ENCODE measurements at places on chromosomes 5 and 9.

DNA sequence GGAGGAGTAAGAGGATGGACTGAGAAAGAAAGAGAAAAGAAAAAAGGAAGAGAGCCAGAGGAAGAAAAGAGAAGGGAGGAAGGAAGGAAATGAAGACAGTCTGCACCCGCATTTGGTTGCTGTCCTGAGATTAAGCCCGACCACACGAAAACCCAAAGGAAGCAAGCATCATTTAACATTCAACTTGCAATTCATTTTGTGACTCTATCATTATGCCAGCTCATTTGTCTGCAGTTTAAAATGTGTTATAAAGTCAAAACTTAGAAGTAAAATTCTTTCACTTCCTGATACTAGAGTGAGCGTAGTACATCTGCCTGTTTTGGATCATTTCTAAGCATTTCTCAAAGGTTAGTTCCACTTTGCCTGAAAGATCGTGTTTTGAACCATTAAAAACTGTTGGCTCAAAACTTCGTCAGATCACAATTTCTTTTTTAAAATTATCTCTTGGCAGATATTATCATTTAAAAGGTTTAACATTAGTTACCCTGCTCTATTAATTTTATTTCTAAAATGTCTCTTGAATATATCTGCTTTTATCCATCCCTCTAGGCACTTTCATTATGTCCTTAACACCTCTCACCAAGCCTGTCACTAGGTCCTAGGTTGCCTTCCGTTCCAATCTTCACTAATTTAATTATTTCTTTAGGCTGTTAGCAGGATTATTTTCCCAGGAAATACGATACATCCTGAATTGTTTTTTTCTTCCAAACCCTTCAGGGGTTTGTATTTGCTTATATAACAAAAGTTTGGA is 240.9 kb downstream of the TLE4 start:
- peak; percentile 55 for DNase-seq
- H3K36me3 ChIP-seq: no peaks in the 10 kb centered on the region
- no peaks in the 10 kb centered on the region for H3K27me3 ChIP-seq
- H3K4me1 ChIP-seq: peaks cover 3% of the 10 kb centered on the region
- H3K4me3 ChIP-seq: no peak overlapping the region
- H3K27ac ChIP-seq: no peak overlapping the region

GRCh38 chr9:74645007-74645639 is 148.0 kb downstream of the RORB start:
- H3K27me3 ChIP-seq: no peaks in the 10 kb centered on the region
- H3K27ac ChIP-seq: no peak overlapping the region
- H3K36me3 ChIP-seq: no peaks in the 10 kb centered on the region
- no peak overlapping the region for H3K4me3 ChIP-seq
- DNase-seq: no peak
- H3K4me1 ChIP-seq: no peaks in the 10 kb centered on the region

GRCh38 chr5:31611002-31611401 is 27.9 kb upstream of the PDZD2 start:
- no peaks in the 10 kb centered on the region for H3K27me3 ChIP-seq
- no peak for DNase-seq
- H3K4me3 ChIP-seq: no peak overlapping the region
- H3K27ac ChIP-seq: no peak overlapping the region
- H3K4me1 ChIP-seq: no peaks in the 10 kb centered on the region

- DNase-seq: no peak
- no peak overlapping the region for H3K27ac ChIP-seq
- H3K27me3 ChIP-seq: no peaks in the 10 kb centered on the region
- peaks cover 6% of the 10 kb centered on the region for H3K4me1 ChIP-seq
These were observed 11.4 kb downstream of the MTAP start for GRCh38 chr9:21813575-21814473.

GRCh38 chr9:122314165-122314564 is 49.5 kb downstream of the MRRF start:
- H3K27me3 ChIP-seq: no peaks in the 10 kb centered on the region
- no peak overlapping the region for H3K4me3 ChIP-seq
- peaks cover 20% of the 10 kb centered on the region for H3K36me3 ChIP-seq
- H3K27ac ChIP-seq: no peak overlapping the region
- H3K4me1 ChIP-seq: no peaks in the 10 kb centered on the region
- DNase-seq: no peak

GRCh38 chr9:112831969-112832368 is 58.7 kb downstream of the SLC46A2 start:
- H3K4me3 ChIP-seq: no peak overlapping the region
- no peaks in the 10 kb centered on the region for H3K27me3 ChIP-seq
- H3K4me1 ChIP-seq: no peaks in the 10 kb centered on the region

- peaks cover 21% of the 10 kb centered on the region for H3K4me1 ChIP-seq
- H3K4me3 ChIP-seq: peak within 1 kb of the TSS; percentile 65
- DNase-seq: no peak
- no peak within 1 kb of the TSS for H3K27ac ChIP-seq
These were observed at the start of gene PIP5KL1 for GRCh38 chr9:127930231-127931091. TSS of gene PIP5KL1 (minus strand) at chr9:127930777. CDS start at chr9:127930752, 25 bp downstream.

GRCh38 chr9:84991514-84991870 is 322.0 kb downstream of the NTRK2 start:
- no peak for DNase-seq
- no peaks in the 10 kb centered on the region for H3K4me1 ChIP-seq
- no peak overlapping the region for H3K27ac ChIP-seq
- H3K36me3 ChIP-seq: no peaks in the 10 kb centered on the region
- H3K4me3 ChIP-seq: no peak overlapping the region
- H3K27me3 ChIP-seq: no peaks in the 10 kb centered on the region

DNA sequence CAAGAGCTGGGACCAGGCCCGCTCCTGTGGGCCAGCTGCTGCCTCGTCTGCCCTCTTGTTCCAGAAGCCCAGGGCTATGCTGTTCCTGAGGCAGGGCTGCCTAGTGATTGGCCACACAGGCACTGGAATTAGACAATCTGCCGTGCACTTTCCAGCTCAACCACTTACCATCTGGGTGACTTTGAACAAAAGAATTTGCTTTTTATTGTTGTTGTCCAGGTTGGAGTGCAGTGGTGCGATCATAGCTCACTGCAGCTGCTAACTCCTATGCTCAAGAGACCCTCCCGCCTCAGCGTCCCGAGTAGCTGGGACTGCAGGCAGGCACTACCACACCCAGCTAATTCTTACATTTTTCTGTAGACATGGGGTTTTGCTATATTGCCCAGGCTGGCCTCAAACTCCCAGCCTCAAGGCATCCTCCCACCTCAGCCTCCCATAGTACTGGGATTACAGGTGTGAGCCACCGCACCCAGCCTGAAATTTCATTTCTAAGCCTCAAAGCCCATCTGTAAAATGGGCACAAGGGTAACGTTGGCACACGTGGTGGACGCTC is 1.2 kb upstream of the NEK6 start:
- DNase-seq: no peak
- H3K36me3 ChIP-seq: no peaks in the 10 kb centered on the region
- H3K27me3 ChIP-seq: no peaks in the 10 kb centered on the region
- H3K27ac ChIP-seq: no peak overlapping the region

DNA sequence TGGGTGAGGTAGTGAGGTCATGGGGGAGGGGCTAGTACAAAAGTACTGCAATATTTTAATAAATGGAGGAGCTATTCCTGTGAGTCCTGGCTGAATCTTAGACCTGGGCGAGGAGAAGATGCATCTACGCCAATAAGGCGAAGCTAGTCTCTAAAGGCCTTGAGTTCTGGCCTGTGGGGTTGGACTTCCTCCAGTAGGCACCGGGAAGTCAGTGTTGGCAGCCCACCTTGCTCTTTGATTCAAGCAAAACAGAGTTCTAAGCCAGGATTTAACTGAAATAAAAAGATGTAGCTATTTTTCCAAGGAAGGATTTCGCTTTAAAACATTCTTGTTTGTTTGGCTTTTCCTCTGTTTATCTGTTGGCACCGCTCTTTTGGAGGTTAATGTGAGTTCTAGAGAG is 244.6 kb downstream of the KIF4B start:
- H3K27me3 ChIP-seq: no peaks in the 10 kb centered on the region
- H3K4me3 ChIP-seq: no peak overlapping the region
- no peaks in the 10 kb centered on the region for H3K36me3 ChIP-seq
- no peak for DNase-seq

- H3K27ac ChIP-seq: no peak overlapping the region
- H3K4me3 ChIP-seq: no peak overlapping the region
- H3K36me3 ChIP-seq: no peaks in the 10 kb centered on the region
- no peak for DNase-seq
- H3K27me3 ChIP-seq: no peaks in the 10 kb centered on the region
- no peaks in the 10 kb centered on the region for H3K4me1 ChIP-seq
These were observed 84.6 kb upstream of the ANXA1 start for GRCh38 chr9:73067074-73067473.

- no peak overlapping the region for H3K27ac ChIP-seq
- DNase-seq: no peak
- H3K27me3 ChIP-seq: no peaks in the 10 kb centered on the region
- no peaks in the 10 kb centered on the region for H3K36me3 ChIP-seq
- H3K4me3 ChIP-seq: no peak overlapping the region
These were observed 403.5 kb downstream of the ZNF608 start for GRCh38 chr5:124342986-124343385.

- H3K36me3 ChIP-seq: peaks cover 8% of the 10 kb centered on the region
- peak overlapping the region; percentile 83 for H3K27ac ChIP-seq
- peaks cover 90% of the 10 kb centered on the region for H3K4me1 ChIP-seq
- no peaks in the 10 kb centered on the region for H3K27me3 ChIP-seq
- no peak for DNase-seq
These were observed 22.4 kb downstream of the FNBP1 start for GRCh38 chr9:130020618-130021017.

GRCh38 chr5:113989278-113989912 is 372.5 kb upstream of the KCNN2 start:
- H3K4me3 ChIP-seq: no peak overlapping the region
- H3K36me3 ChIP-seq: no peaks in the 10 kb centered on the region
- no peak for DNase-seq
- H3K27ac ChIP-seq: no peak overlapping the region
- no peaks in the 10 kb centered on the region for H3K4me1 ChIP-seq
- H3K27me3 ChIP-seq: no peaks in the 10 kb centered on the region

GRCh38 chr5:158843305-158843704 is 256.4 kb downstream of the EBF1 start:
- H3K4me3 ChIP-seq: no peak overlapping the region
- H3K4me1 ChIP-seq: peaks cover 28% of the 10 kb centered on the region
- no peak overlapping the region for H3K27ac ChIP-seq
- no peaks in the 10 kb centered on the region for H3K27me3 ChIP-seq
- DNase-seq: no peak

Data from GM12878 (cell line).